ENCODE measurements at places on chromosomes 1 and 21.

- DNase-seq, result no peak
Observed at GRCh38 chr1:15320267-15320666, 73.2 kb downstream of the FHAD1 start.

- DNase-seq, result no peak
Observed at GRCh38 chr21:41373763-41374162, 11.9 kb downstream of the MX2 start.

GRCh38 chr1:28249013-28249865 lies 10.1 kb upstream of the SESN2 start:
- no peak for DNase-seq

- no peak for DNase-seq
Observed at GRCh38 chr1:45925728-45926287, 122.4 kb downstream of the MAST2 start.

DNA sequence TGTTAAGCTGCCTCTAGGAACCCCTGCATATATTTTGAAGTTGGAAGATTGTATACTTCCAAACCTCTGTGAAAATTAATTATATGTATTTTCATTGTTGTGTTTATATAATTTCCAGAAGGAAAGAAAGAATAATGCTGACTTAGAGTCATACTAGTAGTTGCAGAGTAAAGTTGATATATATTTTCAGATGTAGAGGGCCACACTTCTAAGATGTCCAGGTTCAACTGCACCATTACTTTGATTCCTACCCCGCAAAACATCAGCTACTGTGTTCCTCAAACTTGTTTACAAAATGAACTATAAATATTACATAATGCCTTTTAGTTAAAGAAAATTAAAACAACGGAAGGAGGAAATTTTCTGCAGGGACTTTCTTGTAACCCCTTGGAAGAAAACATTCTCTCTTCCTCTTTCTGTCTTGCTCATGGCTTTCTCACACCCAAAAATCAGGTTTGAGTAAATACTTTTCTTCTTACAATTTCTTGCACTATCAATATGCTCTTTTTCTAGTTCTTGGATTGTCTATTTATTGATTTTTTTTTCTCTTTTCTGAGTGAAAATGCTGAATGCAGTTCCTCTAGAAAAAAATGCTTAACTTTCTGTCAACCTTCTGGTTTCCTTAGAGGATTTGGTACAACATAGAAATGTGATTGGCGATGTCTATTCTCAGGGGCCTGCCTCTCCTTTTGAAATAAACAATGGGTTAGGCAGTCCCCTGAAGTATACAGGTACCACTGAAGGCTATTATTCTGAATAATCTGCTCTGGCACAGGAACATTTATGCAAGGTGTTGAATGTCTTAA lies 867.8 kb downstream of the TTLL7 start:
- DNase-seq, result no peak

DNA sequence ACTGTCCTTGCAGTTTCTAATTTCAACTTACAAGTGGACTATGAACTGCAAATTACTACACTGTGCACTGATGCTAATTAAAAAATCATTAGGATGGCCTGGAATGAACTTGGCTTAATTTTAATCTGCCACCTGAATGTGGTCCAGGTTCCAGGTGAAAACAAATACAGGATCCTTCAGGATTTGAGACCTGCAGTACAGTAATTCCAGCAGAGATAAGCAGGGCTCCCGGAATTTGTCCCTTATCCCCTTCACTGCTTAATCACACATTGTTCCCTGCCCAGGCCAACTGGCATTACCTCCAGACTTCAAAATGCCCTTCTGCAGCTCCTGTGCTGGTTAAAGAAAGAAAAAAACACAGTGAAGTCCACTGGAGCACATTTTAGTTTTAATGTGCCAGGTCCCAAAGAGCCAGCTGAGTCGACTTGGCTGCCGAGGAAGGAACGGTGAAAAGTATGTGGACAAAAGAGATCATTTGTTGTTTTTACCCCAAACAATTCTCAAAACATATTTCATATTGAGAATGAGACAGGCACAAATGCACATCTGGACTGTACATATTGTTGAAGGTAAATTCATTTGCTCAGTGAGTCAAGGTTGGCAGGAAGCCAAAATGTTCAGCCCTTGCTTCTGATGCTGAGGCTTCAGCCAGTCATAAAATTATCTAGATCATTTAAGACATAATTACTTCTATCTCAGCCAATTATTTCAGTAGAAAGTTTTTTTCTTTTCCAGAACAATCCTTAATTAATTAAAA lies 28.3 kb downstream of the DEGS1 start:
- no peak for DNase-seq

GRCh38 chr1:217211486-217211885 lies 419.4 kb downstream of the GPATCH2 start:
- DNase-seq, result no peak

DNA sequence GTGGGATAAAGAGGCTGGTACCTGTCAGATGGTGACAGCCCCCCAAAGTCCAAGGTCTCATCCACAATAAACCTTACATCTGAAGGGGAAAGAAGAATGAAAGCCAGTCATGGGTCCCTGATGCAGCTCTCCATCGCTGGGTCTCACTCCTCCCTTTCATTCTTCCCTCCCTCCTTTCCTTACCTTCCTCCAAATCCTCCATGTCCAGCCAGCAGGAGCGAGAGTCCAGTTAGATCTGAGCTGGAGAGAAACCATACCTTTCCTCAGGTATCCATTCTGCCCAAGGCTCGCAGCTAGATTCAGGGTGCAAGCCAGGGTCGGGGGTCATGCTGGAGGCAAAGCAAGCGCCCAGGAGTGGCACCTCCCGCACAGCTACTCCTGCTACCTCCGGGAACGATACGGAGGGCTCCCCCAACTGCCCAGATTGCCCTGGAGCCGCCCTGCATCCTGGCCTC lies 421 bp downstream of the PSRC1 start:
- no peak for DNase-seq

DNA sequence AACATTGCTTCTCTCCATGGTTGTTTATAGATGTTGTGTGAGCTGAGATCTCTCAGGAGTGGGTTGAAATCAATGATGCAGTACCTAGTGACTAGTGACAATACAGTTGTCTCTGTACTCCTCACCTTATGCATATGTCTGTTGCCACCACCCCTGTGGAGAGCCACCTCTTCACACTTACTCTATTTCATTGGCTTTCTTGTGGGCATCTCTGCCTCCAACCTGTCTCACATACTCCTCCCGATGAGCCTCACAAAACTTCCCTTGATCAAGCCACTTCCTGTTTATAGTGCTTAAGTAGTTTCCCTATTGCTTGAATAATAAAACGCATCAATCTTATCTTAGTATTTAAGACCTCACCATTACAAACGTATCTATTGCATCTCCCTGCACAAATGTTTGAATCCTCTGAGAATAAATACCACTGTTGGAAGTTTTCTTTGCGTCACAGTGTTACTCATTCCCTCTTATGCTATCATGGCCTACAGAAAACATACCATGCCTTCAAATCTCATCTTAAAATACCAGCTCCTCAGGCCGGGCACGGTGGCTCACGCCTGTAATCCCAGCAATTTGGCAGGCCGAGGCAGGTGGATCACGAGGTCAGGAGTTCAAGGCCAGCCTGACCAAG lies 54.7 kb upstream of the GREM2 start:
- no peak for DNase-seq

- DNase-seq, result peak; percentile 58
Observed at GRCh38 chr1:173195596-173196088, 11.5 kb downstream of the TNFSF4 start.

GRCh38 chr1:90959352-90960206 lies 62.3 kb downstream of the ZNF644 start:
- DNase-seq, result no peak

DNA sequence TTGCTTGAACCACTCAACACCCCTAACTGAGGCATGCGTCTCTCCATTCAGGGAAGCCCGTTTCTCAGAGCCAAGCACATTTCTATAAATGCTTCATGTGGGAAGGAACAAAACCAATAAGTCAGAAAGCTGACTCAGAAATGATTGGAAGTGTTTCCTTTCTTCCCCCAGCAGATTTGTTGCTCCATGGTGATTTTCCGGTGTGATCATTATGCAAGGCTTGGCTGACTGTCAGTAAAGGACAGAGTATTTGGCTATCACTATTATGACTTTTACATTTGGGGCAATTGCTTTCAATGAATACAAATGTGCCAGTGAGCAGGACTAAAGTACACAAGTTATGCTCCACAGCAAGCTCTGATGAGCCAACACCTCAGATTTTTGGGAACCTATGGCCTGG lies 53.3 kb upstream of the ZC3H11B start:
- DNase-seq, result no peak

- no peak for DNase-seq
Observed at GRCh38 chr1:61699911-61700851, 24.8 kb downstream of the TM2D1 start.

DNA sequence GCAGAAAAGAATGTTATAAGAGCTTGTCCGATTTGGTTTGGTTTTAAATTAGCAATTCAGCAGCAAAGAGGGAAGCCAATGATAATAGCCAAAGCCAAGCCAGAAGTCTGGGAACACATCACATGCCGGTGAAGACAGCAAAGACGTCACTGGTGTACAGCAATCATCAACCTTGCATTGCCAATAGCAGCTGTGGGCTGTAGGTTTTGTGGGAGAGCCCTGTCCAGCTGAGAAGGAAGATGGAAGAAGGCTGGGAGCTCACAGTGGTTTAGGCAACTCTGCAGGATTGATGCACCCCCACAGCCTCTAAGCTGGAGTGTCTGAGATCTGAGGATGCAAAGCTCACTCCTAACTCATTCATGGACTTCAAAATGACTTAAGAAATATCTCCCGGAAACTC lies 338.7 kb downstream of the SIPA1L2 start:
- DNase-seq, result no peak

- DNase-seq, result no peak
Observed at GRCh38 chr1:42430286-42431135, 25.3 kb downstream of the ZMYND12 start.

DNA sequence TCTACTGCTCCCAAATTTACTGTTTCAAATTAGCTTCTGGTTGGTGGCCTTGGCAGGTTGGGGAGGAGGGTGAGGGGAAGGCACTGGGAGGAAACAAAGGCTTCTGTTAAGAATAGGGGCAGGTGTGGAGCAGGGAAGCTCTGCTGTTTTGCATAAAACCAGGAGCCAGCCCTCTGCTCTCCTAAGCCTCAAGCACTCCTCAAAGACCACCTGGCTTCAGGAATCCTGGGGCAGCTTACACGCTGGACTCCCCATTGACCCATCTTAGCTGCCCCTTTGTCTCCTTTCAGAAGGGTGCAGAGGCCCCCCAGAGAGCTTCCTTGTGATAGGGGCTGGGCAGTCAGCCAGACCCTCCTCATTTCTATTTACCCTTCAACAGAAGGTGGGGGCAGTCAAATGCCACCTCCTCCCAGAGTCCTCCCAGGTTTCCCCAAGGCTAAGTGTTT lies 11.5 kb upstream of the DHRS3 start:
- DNase-seq, result no peak

GRCh38 chr21:43303275-43304178 lies 123.4 kb downstream of the SIK1 start:
- DNase-seq, result no peak

DNA sequence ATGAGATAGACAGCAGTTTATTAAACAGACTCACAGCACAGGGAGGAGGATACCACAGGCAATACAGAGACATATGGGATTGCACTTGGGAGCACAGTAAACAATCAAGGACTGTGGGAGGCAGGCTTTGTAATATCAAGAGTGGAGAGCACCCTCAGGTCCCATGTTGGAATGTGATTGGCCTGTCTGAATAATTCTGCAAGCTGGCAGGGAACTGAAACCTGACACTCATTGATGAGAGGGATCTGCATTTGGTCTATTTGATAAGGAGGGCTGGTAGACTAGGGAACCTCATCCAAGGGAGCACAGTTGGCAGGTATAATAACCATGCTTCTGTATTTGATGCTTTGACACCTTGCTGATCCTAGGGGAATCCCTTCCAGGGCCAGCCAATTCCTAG lies 69.9 kb upstream of the PRMT6 start:
- DNase-seq, result no peak

- DNase-seq, result no peak
Observed at GRCh38 chr1:33599516-33600115, 127.2 kb downstream of the ZSCAN20 start.

DNA sequence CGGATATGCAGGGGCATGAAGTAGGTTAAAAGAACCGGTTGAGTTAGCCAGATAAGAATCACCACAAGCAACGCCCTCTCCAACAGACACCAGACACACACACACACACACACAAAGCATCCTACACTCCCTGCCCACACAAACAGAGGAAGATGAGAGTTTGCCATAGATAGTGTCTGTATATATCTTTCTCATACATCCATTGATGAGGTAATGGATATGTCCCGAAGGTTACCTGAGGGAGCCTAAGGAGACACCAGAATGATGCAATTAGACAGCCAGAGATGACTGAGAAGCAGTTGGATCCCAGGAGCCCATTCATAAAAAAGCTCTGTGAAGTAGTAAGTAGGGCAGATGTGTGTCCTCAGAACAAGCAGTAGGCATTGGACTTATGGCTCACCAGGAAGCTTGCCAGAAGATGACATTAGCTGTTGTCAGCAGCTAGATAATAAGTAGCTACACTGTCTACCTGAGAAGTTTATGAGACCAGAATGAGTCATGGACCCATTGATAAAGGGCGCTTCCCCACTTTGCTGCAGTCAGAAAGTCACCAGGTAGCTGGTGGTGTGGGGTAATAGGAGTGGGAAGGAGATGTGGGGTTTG lies 247.0 kb downstream of the KCNT2 start:
- no peak for DNase-seq

DNA sequence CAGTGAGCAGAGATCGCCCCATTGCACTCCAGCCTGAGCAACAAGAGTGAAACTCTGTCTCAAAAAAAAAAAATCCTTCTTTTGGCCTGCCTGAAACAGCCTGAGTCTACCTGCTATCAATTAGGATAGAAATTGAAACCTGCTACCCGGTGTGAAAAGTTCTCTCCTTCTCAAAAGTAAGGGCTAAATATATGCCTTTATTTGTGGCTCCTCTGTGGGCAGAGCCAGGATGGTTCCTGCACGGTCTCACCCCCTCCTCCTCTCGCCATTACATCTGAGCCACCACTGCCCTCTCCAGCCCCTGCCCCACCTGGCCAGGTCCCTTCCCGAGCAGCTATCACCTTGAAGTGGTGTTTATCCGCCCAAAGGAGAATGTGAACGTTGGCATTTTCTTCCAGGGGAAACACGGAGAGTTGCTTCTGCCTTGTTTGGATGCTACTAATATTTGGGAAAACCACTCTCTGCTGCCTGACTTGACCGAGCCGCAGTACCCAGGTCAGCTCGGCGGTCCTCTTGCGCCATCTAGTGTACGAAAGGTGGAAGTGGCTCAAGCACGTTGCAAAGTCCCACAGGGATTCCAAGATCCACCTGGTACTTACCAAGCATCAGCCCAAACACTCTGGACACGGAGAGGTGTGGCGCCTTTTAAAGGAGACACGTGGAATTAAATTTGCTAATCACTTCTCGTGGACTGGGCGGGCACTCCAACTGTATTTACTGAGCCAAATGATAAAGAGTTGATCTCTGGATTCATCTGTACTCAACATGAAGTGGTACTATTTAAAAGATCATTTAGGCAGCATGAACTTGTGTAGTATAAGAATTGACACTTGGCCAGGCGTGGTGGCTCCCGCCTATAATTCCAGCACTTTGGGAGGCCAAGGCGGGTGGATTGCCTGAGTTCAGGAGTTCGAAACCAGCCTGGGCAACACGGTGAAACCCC lies 31.9 kb downstream of the SETD4 start:
- DNase-seq, result peak; percentile 70
